ENCODE measurements at places on chromosomes 12 and 14.

- DNase-seq = no peak
Observed at GRCh38 chr12:95986635-95987570, 9.2 kb downstream of the HAL start.

- no peak for DNase-seq
Observed at GRCh38 chr14:71119832-71120231, 212.6 kb downstream of the PCNX1 start.

DNA sequence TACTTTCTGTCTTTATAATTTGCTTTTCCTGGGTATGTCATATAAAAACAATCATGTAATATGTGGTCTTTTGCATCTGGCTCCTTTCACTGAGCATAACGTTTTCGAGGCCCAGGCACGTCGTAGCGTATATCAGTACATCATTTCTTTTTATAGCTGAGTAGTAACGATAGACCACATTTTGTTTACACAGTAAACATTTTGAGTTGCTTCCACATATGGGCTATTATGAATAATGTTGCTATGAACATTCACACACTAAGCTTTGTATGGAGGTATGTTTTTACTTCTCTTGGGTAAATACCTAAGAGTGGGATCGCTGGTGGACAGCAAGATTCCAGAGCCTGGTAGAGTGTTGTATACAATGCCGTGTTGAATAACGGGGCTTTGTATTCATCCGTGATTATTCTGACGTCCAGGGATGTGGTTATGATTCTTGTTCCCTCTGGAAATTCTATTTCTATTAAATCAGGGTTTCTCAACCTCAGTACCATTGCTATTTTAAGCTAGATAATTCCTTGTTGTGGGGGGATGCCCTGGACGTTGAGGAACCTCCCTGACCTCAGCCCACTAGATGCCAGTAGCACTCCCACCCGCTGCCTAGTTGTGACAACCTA, 38.9 kb upstream of the CIT start:
- DNase-seq = no peak

GRCh38 chr12:15038137-15038536, 65.3 kb downstream of the PDE6H start:
- no peak for DNase-seq

GRCh38 chr14:100540926-100541620, 46.1 kb downstream of the BEGAIN start:
- DNase-seq = no peak

- no peak for DNase-seq
Observed at GRCh38 chr12:125531574-125531973, 466.3 kb downstream of the AACS start.
